ENCODE measurements at places on chromosomes 16 and 17. TPM values are rescaled to one million over a fixed set of nuclear protein-coding genes. Genes with fewer than 3 reads are reported as not detected.

Gene TBC1D3C
- total RNA-seq = not detected

Gene HOXB1
- not detected for total RNA-seq

Gene KRTAP17-1
- not detected for total RNA-seq

Gene IRX6
- total RNA-seq = 0.09 TPM

Gene QPRT
- total RNA-seq = 57.1 TPM

Gene TMC5
- total RNA-seq = 0.04 TPM

Gene IKZF3
- total RNA-seq = 0.18 TPM

GRCh38 chr17:81277421-81277820 lies 17.7 kb downstream of the SLC38A10 start:
- H3K27ac ChIP-seq = peak overlapping the region; percentile 59
- H3K4me1 ChIP-seq = peaks cover 12% of the 10 kb centered on the region
- DNase-seq = no peak

DNA sequence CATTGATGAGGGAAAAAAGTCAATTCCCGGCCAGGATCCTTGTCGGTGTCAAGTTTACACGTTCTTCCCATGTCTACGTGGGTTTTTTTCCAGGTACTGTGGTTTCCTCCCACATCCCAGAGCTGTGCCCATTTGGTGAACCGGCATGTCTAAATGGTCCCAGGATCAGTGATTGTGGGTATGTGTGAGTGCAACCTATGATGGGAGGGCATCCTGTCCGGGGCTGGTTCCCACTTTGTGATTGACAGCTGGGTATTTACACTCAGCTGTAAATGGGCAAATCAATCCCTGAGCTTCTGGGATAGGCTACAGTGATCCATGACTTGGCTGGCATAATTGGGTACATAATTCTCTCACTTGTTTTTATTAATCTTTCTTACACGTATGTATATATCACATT lies 91.2 kb upstream of the IRX6 start:
- H3K4me1 ChIP-seq = no peaks in the 10 kb centered on the region
- no peaks in the 10 kb centered on the region for H3K36me3 ChIP-seq
- H3K27ac ChIP-seq = no peak overlapping the region
- no peak for DNase-seq
- no peaks in the 10 kb centered on the region for H3K27me3 ChIP-seq

GRCh38 chr17:63099425-63099824 lies 133.4 kb downstream of the TANC2 start:
- H3K4me1 ChIP-seq = no peaks in the 10 kb centered on the region
- no peak for DNase-seq
- peaks cover 6% of the 10 kb centered on the region for H3K36me3 ChIP-seq
- no peaks in the 10 kb centered on the region for H3K27me3 ChIP-seq
- H3K27ac ChIP-seq = no peak overlapping the region

DNA sequence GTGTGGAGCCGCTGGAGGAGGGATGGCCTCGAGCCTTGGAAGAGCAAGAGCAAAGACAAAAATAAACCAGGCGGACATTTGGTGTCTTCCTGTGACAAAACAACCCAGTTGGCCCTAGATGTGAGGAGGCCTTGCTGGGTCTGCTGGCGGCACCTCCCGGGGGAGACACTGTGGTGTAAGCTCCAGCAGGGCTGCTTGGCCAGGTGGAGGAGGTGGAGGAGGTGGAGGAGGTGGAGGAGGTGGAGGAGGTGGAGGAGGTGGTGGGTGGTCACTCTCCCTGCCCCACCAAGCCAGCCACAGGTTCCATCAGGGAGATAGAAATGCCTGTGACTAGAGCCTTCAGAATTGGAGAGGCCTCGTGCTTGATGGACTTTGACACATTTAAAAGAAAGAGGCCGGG lies 32.1 kb downstream of the DBNDD1 start:
- H3K27ac ChIP-seq = no peak overlapping the region
- H3K4me3 ChIP-seq = no peak overlapping the region
- peaks cover 9% of the 10 kb centered on the region for H3K4me1 ChIP-seq

DNA sequence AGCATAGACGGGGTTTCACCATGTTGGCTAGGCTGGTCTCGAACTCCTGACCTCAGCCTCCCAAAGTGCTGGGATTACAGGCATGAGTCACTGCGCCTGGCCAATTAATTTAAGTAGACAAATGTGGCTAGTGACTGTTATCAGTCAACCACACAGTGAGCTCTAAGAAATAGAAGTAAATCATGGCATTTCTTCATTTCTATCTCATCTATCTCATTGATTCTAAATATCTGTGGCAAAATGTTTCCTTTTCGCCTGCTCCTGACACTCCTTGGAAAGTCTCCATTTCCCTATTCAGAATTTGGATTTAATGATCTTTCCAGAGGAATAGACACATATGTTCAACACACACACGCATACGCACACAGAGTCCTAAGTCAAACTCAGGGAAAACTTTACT lies 81.3 kb downstream of the HIC1 start:
- no peaks in the 10 kb centered on the region for H3K36me3 ChIP-seq
- H3K27me3 ChIP-seq = no peaks in the 10 kb centered on the region
- H3K27ac ChIP-seq = no peak overlapping the region

DNA sequence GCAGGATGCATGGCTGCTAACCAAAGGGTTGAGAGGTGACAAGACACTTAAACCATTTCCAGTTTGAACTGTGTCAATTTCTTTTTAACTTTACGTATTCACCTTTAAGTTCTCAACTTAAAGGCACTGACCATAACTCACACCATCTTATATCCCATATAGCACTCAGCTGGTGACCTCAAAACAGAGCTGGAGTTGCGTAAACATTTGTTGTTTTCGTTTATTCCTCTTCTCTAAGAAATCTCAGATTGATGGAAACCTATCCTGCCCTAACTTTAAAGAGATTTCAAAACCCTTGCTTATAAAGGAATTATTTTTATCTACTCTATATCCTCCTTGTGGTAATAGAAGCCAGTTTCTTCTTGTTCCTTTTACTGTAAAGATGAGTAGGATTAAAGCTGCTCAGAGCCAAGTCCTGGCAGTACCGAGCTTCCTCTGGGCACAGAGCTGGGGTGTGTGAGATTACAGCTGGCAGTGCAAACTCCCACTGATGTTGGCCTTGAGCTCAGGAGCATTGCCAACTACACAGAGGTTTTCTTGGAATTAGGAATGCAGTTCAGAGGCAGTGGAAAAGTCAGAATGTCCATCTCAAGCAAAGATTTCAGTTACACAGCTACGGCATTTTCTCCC lies 1.3 kb downstream of the KCTD2 start:
- peak overlapping the region; percentile 100 for H3K4me3 ChIP-seq
- peaks cover 12% of the 10 kb centered on the region for H3K4me1 ChIP-seq
- peak; percentile 71 for DNase-seq
- peaks cover 26% of the 10 kb centered on the region for H3K36me3 ChIP-seq

DNA sequence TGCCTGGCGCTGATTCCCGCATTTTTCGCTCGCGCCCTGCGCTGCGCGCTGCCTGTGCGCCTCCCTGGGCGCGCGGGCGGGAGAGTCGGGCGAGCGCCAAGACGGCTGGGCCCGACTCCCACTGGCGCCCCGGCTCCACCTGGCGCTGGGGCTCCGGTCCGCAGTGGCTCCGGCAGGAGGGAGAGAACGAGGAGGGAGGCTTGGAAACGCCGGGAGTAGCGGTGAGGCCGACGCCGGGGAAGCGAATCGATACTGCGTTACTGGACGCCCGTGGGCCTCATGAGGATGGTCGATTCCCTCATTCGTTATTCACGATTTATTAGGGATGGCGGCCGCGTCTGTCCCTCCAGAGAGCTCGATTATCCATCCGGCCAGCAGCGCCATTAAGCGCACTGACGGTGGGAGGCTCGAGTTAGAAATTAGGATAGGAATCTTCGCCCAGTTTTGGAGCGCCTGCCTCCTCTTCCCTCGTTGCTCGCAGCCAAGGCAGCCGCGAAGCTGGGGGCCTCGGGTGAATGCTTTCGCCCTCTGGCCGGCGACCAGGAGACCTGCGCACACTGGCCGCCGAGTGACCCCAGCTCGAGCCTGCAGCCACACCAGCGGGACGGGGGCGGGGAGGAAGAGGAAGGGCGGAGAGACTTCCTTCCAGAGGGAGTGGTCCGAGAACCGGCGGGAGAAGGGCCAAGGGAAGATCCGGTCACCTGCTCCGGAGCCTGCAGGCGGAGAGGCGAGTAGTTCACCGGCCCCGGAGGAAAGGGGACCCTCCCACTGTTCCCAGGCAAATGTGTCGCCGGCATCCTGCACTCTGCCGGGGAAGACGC lies 1.3 kb upstream of the PCGF2 start:
- H3K27me3 ChIP-seq = peaks cover 10% of the 10 kb centered on the region
- peak overlapping the region; percentile 67 for H3K4me3 ChIP-seq

DNA sequence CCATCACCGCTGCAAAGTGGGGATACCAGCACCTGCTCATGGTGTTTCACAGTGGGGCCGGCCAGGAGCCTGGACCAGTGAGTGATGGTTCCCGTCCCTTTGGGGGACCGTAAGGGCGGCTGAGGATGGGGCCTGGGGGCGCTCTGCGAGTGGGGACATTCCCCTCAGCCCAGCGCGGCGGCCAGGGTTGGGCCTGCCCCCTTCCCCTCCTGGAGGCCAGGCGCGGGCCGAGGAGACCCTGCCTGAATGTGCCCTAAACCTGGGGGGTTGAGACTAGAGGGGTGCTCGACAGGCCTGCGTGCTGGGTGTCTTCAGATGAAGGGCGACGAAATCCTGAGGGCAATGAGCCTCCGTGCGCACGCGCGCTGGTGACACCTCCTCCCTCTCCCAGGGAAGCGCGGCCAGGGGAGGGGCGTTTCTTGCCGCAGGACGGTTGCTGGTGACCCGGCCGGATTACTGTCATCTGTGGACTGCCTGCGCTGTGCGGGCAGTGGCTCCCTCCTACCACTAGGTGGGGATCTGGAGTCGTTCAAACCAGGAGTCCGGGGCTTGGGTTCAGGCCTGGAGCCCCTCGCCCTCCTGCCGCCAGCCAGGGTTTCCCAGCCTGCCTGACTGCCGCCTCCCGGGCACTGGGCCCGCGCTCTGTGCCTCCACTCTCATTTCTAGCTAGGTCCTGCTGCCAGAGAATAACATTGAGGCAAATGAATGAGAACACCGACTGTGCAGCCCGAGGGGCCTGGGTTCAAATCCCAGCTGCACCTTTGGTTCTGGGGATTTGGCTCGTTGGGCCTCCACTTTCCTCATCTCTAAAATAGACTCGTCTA lies 17.1 kb downstream of the TBX2 start:
- no peak overlapping the region for H3K27ac ChIP-seq
- H3K36me3 ChIP-seq = no peaks in the 10 kb centered on the region
- H3K4me3 ChIP-seq = peak overlapping the region; percentile 34
- peak; percentile 96 for DNase-seq
- peaks cover 27% of the 10 kb centered on the region for H3K27me3 ChIP-seq

DNA sequence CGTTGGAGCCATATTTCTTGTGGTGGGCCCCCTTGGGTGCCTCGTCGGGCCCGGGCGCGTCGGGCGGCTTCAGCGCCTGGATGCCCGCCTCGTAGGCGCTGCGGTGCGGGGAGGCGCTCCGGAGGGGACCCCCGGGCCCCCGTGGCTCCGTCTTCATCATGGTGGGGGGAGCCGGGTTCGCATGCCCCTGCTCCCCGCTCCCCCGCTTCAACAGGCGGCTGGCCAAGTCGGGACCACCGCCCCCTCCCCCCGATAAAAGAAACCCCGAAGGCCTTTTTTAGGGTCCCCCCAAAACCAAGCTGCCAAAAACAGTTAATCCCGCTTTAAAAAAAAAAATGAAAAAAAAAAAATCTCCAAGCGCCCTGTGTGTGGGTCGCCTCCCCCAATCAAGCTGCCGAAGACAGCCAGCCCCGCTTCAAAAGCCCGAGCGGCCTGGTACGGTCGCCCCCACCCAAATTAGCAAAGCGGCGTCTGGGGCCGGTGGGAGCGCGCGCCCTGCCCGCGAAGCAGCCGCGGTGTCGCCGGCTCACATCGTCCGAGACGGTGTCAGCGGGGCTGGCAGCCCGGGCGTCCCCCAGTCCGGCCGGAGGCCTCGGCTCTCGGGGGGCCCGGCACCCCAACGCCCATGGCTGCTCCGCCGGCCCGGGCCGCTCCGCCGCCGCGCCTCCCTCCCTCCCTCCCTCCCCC lies at the start of gene PPP1R9B:
Gene PPP1R9B (minus strand): TSS at position 324 of the 687 bp plus-strand sequence. CDS start 164 bp downstream, at position 160.
- no peaks in the 10 kb centered on the region for H3K27me3 ChIP-seq
- H3K27ac ChIP-seq = peak within 1 kb of the TSS; percentile 98
- peaks cover 13% of the 10 kb centered on the region for H3K36me3 ChIP-seq
- peaks cover 79% of the 10 kb centered on the region for H3K4me1 ChIP-seq
- H3K4me3 ChIP-seq = peak within 1 kb of the TSS; percentile 79

DNA sequence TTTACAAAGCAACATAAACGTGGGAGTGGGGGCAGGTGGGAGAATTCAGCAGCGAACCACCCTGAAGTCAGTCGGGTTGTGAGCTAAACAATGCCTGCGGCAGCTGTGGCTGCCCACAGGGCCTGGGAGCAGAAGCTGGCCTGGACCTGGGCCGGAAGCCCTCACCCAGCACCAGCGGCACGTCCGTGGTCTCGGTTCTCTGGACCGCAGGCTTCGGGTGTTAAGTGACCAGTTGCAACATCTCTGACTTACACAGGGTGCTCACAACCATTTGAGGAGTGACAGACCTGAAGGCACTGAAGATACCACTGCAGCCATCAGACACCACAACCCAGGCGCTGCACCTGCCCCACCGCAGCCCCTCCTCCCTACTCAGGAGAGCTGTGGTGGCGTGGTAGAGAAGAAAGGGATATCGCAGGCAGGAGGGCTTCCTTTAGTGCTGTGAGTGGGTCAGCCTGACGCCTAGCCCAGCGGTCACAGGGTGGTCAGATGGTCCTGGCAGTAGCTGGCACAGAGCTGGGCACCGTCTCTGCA lies 33.8 kb downstream of the CBFA2T3 start:
- H3K27ac ChIP-seq = no peak overlapping the region
- H3K4me3 ChIP-seq = no peak overlapping the region
- peaks cover 25% of the 10 kb centered on the region for H3K4me1 ChIP-seq

GRCh38 chr17:78142119-78142861 lies 3.9 kb upstream of the C17orf99 start:
- no peaks in the 10 kb centered on the region for H3K27me3 ChIP-seq
- H3K36me3 ChIP-seq = no peaks in the 10 kb centered on the region
- H3K4me3 ChIP-seq = no peak overlapping the region
- no peak overlapping the region for H3K27ac ChIP-seq
- H3K4me1 ChIP-seq = peaks cover 57% of the 10 kb centered on the region

- peaks cover 13% of the 10 kb centered on the region for H3K4me1 ChIP-seq
- no peak overlapping the region for H3K27ac ChIP-seq
- no peak overlapping the region for H3K4me3 ChIP-seq
- DNase-seq = no peak
- H3K27me3 ChIP-seq = peaks cover 80% of the 10 kb centered on the region
These were observed 5.6 kb downstream of the RUNDC3A start for GRCh38 chr17:44314031-44314430.

GRCh38 chr17:78403822-78404221 lies 25.4 kb downstream of the PGS1 start:
- DNase-seq = no peak
- peaks cover 80% of the 10 kb centered on the region for H3K36me3 ChIP-seq
- no peak overlapping the region for H3K27ac ChIP-seq
- no peaks in the 10 kb centered on the region for H3K27me3 ChIP-seq
- H3K4me3 ChIP-seq = no peak overlapping the region

GRCh38 chr16:30888856-30889499 lies 4.9 kb downstream of the BCL7C start:
- no peaks in the 10 kb centered on the region for H3K27me3 ChIP-seq
- no peak overlapping the region for H3K27ac ChIP-seq
- H3K4me1 ChIP-seq = peaks cover 13% of the 10 kb centered on the region
- no peak for DNase-seq
- H3K4me3 ChIP-seq = no peak overlapping the region
- H3K36me3 ChIP-seq = peaks cover 67% of the 10 kb centered on the region

- no peak overlapping the region for H3K27ac ChIP-seq
- H3K4me3 ChIP-seq = no peak overlapping the region
- peaks cover 76% of the 10 kb centered on the region for H3K36me3 ChIP-seq
- no peaks in the 10 kb centered on the region for H3K27me3 ChIP-seq
- peaks cover 15% of the 10 kb centered on the region for H3K4me1 ChIP-seq
These were observed 4.4 kb downstream of the GABARAPL2 start for GRCh38 chr16:75570396-75571065.

GRCh38 chr17:29571883-29572681 lies 3.6 kb downstream of the TP53I13 start:
- peak overlapping the region; percentile 15 for H3K4me3 ChIP-seq
- peaks cover 4% of the 10 kb centered on the region for H3K27me3 ChIP-seq
- peak overlapping the region; percentile 35 for H3K27ac ChIP-seq
- DNase-seq = peak; percentile 19
- peaks cover 58% of the 10 kb centered on the region for H3K36me3 ChIP-seq
- peaks cover 43% of the 10 kb centered on the region for H3K4me1 ChIP-seq
